ENCODE measurements at places on chromosomes 3 and 15.

DNA sequence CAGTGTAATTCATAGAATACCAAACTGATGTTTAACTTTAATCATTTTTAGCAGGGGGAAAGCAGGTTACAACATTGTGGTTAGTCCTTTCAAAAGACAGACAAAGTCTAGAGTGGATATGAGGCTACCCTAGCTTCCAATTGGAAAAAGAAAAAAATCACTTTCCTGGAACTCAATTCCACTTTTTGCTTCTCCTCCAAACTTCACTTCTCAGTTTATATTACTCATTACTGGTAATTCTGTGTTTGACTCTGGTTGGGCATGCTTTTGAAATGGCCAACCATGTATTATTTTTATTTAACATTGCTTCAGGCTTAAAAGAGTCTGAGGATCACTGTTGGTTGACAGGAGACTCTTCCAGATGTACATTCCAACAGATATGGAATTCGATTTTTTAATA is 84.8 kb downstream of the RAP2B start:
- DNase-seq: no peak

- DNase-seq: no peak
Observed at GRCh38 chr3:31762888-31763351, 218.1 kb downstream of the OSBPL10 start.

DNA sequence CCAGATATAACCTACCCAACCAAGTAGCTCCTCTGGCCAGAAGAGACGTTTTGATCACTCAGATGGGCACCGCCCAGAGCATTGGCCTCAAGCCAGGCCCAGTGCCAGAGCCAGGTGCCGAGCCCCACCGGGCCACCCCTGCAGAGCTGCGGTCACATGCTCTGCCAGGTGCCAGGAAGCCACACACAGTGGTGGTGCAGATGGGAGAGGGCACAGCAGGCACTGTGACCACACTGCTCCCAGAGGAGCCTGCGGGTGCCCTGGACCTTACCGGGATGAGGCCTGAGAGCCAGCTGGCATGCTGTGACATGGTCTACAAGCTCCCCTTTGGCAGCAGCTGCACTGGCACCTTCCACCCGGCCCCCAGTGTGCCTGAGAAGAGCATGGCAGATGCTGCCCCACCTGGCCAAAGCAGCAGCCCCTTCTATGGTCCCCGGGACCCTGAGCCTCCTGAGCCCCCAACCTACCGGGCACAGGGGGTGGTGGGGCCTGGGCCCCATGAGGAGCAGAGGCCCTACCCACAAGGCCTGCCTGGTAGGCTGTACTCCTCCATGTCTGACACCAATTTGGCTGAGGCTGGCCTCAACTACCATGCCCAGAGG is 19.1 kb upstream of the APEH start:
- no peak for DNase-seq

- no peak for DNase-seq
Observed at GRCh38 chr15:38843051-38843501, 278.5 kb upstream of the RASGRP1 start.

DNA sequence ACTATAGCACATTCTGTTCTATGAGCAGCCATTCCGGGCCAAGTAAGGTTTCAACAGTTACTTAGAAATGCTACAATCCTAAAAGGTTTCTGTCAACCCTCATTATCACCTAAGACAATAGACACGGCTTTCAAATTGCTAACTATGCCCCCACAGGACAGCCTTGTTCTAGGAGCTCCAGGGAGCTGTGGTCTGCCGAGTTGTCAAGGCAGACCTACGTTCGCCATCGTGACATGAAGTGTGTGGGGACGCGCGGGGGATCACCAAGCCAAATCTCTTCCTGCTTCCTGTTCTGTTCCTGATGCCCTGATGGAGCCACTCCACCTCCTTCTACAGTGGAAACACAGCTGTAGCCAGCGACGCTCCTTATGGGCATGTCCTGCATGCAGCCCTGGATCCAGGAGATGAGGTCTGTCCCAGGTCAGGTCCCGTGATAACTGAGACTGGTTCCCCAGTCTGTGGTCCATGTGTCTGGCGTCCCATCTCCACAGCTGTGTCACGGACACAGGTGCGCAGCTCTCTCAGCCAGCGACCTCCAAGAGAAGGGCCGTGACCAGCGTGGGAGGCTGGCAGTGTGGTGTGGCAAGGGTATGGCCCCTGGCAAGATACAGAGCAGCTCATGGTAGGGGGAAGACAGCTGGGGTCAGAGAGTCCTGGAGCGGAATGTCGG is 82.8 kb downstream of the PCSK6 start:
- no peak for DNase-seq

- DNase-seq: no peak
Observed at GRCh38 chr15:101250341-101250831, 1.5 kb downstream of the CHSY1 start.

GRCh38 chr3:110344897-110345767 is 726.5 kb upstream of the NECTIN3 start:
- DNase-seq: no peak
